ENCODE measurements at places on chromosomes 3 and 15. TPM values are rescaled to one million over a fixed set of nuclear protein-coding genes. Genes with fewer than 3 reads are reported as not detected.

The MAP1A gene
- 1.0 TPM for total RNA-seq

- peaks cover 24% of the 10 kb centered on the region for H3K4me1 ChIP-seq
- peak overlapping the region; percentile 58 for H3K27ac ChIP-seq
- peak overlapping the region; percentile 100 for H3K4me3 ChIP-seq
- peaks cover 11% of the 10 kb centered on the region for H3K36me3 ChIP-seq
These were observed 533 bp upstream of the SMAD3 start for GRCh38 chr15:67064607-67065530.

The IQCH gene
- 2.1 TPM for total RNA-seq

- no peaks in the 10 kb centered on the region for H3K27me3 ChIP-seq
- DNase-seq, result peak; percentile 68
- H3K4me3 ChIP-seq, result no peak overlapping the region
- H3K4me1 ChIP-seq, result peaks cover 14% of the 10 kb centered on the region
- no peaks in the 10 kb centered on the region for H3K36me3 ChIP-seq
These were observed 422.4 kb downstream of the DIPK2A start for GRCh38 chr3:144394032-144394431.

DNA sequence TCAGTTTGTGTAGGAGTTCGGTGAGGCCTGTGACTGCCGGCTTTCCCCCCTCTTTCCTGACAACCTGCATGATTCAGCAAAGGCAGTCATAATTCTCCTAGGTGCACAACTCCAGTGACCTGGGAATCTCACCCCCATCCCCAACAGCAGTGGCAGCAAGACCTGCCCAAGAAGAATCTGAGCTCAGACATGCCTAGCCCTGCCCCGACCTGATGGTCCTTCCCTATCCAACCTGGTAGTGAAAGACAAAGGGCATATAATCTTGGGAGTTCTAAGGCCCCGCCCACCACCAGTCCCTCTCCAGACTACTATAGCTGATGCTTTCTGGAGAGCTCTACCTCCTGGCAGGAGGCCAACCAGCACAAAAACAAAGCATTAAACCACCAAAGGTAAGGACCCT is 44.2 kb upstream of the ZBED2 start:
- no peak overlapping the region for H3K4me3 ChIP-seq
- H3K27me3 ChIP-seq, result no peaks in the 10 kb centered on the region

GRCh38 chr3:6697722-6698121 is 163.2 kb upstream of the GRM7 start:
- H3K27me3 ChIP-seq, result no peaks in the 10 kb centered on the region
- DNase-seq, result no peak
- no peak overlapping the region for H3K27ac ChIP-seq
- H3K36me3 ChIP-seq, result no peaks in the 10 kb centered on the region
- H3K4me3 ChIP-seq, result no peak overlapping the region
- no peaks in the 10 kb centered on the region for H3K4me1 ChIP-seq

The CD47 gene
- total RNA-seq, result 48.4 TPM
